NCI-H748 treated with DMSO at 0.1 percent for 48 hours (cell line): ENCODE measurements at places on chromosomes 7 and 10.

GRCh38 chr7:91614431-91614830 lies 266.1 kb downstream of the MTERF1 start:
- no peak for DNase-seq

DNA sequence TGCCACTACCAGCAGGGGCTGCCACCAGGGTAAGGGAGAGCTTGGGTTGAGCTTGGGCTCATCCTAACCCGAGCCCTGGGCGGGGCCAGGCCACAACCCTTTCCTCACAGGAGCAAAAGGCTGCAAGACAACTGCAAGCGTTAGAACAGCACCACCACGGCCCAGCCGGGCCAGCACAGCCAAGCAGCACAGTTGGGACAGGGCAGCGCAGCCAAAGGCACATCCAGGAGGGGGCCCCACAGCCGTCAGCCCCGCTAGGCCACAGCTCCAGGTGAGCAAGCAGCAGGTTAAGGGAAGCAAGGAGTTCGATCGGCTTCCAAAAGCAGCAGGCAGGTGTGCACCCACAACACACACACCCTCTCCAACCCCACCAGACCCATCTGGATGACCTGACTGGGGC lies 7.0 kb upstream of the NDST2 start:
- no peak for DNase-seq

GRCh38 chr7:31478018-31478417 lies 35.9 kb upstream of the ITPRID1 start:
- DNase-seq = no peak

DNA sequence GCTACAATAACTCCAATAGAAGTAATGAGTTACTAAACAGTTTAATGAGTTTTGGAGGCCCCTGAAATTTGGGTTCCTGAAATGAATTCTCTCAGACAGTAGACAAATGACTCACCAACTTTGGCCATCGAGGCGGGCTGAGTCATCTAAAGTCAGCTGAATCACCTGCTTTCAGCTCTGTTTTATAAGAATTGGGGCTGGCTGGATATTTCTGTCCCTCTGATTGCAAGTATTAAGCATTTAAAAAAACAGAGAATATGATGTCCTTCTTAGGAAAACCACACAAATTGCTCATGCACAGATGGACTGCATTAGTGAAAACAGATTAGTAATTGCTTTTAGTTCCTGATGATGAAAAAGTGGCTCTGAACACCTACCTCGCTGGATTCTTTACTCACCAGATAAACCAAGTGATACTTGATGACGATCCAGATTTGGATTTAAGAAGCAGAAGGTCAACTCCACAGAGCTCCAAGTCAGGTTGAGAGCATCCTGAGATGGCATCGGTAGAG lies 59.1 kb downstream of the ZNF365 start:
- DNase-seq = no peak

- DNase-seq = no peak
Observed at GRCh38 chr10:98115031-98115787, 19.2 kb upstream of the R3HCC1L start.

DNA sequence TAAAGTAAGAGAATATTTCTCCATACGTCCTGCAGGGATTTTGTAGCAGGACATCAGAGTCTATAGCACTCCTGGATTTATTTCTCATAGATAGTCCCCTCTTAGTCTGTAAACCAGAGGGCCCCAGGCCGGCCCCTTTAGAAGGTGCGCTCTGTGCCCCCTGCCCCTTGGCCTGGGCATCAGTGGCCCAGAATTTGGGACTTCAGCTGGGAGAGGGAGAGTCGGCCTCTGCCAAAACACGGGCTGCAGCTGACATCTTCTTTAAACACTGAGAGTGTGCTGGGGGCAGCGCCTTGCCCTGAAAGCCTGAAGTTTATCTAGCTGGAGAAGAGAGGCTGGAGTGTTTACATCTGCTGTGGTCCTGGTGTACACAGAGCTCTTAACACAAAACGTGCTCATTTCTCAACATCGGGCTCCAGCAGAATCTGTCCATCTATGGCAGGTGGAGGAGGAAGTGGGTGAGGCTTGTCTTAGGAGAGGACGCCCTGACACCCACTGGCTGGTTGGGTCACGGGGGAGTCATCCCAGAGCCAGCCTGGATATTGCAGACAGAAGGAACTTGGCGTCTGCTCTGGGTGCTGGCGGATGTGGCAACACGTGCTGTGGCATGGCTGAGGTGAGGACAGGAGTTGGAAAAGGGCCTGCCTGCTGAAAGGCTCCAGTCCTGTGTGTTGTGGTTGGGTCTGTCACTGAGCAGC lies 5.0 kb upstream of the TACR2 start:
- no peak for DNase-seq

- DNase-seq = no peak
Observed at GRCh38 chr10:80472234-80473095, 18.4 kb downstream of the TSPAN14 start.

GRCh38 chr7:8434290-8435002 lies 1.0 kb downstream of the NXPH1 start:
- DNase-seq = no peak

- no peak for DNase-seq
Observed at GRCh38 chr10:3452683-3453361, 280.2 kb upstream of the PITRM1 start.

- no peak for DNase-seq
Observed at GRCh38 chr10:14384915-14385314, 54.2 kb upstream of the FRMD4A start.

GRCh38 chr10:44325157-44325556 lies 59.7 kb downstream of the CXCL12 start:
- peak; percentile 9 for DNase-seq

DNA sequence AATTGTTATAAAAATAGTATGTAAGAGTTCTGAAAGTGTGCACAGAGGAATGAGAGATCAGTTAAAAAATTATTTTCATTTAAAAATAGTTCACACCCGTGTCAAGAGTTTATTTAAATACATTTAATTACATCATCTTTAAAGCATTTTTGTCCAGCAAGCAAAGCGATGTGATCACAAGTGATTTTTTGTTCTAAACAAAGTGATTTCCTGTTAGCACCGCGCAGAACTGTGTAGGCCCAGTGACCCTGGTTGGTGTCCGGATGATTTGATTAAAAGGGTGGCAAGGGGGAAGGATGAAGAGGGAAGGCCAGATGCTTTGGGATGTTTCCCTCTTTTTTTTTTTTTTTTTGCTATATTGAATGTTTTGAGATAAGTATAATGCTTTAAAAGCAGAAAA lies 227.8 kb upstream of the PITRM1 start:
- DNase-seq = no peak

DNA sequence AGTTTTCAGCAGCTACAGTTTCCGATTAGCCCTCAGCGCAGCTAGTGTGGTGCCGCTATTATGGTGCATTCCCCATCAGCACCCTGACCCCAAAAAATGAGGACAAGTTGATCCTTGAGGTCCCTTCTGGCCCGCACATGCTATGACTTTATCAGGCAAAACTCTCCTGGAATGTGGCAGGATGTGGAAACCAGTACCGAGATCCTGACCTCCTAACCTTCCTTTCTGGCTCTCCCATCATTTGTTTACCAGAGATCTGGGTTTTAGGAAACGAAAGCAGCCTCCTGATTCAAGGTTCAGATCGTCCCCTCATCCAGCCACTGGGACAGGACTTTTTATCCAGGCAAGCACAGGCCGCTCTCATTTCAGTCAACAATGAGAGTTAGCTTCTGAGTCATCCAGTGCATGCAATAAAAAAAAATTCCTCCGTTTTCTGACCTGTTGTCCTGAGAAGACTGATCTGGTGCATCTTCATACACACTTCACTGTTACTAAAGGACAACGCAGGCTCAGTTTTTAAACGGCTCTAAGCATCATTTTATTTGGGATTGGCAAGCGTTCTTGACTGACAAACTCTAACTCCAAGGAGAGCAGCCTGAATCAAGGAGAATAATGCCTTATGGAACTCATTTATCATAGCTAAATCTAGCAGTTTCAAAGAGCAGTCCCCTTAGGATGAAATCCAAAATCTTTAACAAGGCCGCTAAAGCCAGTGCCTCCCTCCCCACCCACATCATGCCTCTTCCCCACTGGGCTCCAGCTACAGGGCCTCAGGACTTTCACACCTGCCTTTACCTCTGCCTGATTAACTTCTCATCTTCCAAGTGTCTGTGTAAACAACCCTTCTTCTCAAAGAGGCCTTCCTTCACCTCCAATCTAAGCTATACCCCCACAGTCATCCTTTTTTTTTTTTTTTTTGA lies 17.1 kb downstream of the PDLIM1 start:
- no peak for DNase-seq

GRCh38 chr10:102814873-102815661 lies 22.1 kb downstream of the CYP17A1 start:
- no peak for DNase-seq

- DNase-seq = no peak
Observed at GRCh38 chr10:96431211-96431970, 72.6 kb upstream of the OPALIN start.

DNA sequence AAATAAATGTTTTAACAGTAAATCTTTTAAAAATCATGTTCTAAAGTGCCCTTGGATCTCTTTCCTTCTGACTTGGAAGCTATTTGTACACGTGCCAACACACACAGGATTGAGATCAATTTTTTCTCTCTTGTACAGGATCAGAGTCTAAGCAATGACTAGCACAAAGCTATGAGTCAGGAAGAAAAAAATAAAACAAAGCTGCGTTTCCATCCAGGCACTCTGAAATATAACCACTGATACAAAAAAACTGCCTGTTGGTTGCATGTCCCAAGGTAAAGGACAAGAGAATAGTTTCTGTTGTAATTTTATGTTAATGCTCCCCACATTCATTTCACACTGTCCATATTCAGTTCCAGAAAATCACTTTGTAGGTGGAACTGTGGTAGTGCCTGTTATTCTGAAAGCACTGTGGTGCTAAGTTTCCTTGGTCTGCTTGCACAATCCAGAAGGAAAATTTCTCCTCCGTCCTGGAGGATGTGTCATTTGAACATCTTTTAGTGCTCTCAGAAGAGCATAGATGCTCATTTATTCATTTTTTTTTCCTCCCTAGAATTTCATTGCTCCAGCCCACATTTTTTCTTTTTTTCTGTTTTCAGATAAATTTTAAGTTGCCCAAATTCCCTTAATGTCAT lies 113.4 kb downstream of the PLXDC2 start:
- DNase-seq = no peak

- DNase-seq = no peak
Observed at GRCh38 chr10:113158183-113158582, 208.1 kb downstream of the TCF7L2 start.

- DNase-seq = no peak
Observed at GRCh38 chr7:28487487-28487886, 75.2 kb downstream of the CREB5 start.

DNA sequence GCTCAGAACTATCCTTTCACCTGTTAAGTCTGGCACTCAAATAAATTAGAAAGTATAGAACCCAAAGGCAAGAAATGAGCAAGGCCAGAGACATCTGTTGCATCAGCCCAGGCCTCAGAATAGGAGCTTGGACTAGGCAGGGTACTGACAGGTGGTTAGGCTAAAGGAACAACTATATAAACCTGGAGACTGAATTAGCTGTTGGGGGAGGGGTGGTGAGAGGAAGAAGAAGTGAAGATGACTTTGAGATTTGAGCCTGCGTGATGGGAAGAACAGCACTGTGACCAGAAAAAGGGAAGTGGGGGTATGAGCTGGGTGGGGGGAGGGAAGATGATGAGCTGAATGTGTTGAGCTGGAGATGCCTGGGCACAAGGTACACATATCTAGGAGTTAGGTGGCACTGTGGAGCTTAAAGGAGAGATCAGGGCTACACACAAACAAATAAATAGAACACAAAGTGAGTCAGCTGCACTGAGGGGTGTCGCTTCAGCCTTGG lies 244.7 kb downstream of the PTEN start:
- DNase-seq = no peak

DNA sequence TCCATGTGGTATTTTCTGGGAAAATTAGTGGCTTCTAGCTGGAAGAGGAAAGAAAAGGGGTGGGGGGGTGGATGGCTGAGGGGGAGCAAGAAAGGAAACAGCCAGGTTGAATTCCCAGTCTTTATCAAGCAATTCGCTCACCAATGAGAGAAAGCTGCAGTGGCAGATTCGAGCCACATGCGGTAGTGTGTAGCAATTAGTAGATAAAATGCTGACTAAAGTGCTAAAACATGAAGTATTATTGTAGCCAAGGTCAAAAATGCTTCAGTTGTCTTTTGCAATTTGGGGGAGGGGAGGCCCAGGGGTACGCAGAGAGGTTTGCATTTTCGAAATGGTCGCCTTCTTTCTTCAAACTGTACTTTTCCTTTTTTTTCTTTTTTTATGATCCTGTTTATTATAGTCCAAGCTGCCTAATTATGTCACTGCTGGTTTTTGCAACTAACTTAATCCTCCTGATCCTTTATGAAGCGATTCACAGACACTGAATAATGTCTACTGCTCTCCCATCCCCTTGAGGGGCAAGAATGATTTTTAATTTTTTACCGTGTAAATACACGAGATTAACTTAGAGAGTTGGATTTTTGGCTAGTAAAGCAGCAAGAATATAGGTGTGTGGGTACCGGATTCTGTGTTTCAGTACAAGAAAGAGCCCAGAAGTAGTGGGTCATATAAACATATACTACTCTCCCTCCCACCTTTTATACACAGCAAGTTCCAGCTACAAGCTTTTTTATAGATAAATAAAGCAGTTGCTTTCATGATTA lies 3.6 kb upstream of the ARID5B start:
- DNase-seq = no peak

DNA sequence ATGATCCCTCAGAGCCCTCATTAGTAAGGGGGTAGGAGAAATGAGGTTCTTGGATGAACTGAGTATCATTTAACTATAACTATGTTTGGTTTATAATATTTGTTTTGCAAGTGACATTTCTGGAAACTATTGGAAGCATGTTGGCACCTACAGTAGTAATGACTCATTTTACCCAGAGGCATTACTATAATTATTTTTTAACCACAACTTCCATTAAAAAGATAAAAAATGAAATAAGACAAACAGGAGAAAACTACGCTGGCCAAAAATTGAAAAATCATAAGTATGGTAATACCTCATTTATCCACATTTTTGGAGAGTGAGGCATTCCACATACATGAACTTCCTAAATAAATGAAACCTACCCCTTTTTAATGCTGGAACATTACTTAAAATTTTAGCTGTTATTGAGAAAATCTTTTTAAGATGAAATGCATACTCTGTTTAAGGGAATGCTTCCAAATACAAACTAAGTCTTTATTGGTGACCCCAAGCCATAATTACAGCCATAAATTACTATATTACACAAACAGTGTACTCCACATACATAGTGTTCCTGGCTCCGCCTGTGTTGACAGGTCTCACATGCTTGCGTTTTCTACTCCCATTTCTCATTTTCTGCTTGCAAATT lies 84.6 kb upstream of the CAPZA2 start:
- DNase-seq = no peak
